ENCODE measurements at places on chromosomes 16 and 17. TPM values are rescaled to one million over a fixed set of nuclear protein-coding genes. Genes with fewer than 3 reads are reported as not detected.

GRCh38 chr17:82495844-82496528, 23.5 kb upstream of the FOXK2 start:
- H3K4me3 ChIP-seq = peak overlapping the region; percentile 60
- H3K27ac ChIP-seq = peak overlapping the region; percentile 84
- no peaks in the 10 kb centered on the region for H3K27me3 ChIP-seq
- H3K4me1 ChIP-seq = peaks cover 5% of the 10 kb centered on the region
- no peak for DNase-seq

- peak; percentile 90 for DNase-seq
- H3K27me3 ChIP-seq = peaks cover 34% of the 10 kb centered on the region
- H3K4me1 ChIP-seq = peaks cover 38% of the 10 kb centered on the region
- no peaks in the 10 kb centered on the region for H3K36me3 ChIP-seq
Observed at GRCh38 chr17:28384281-28385036, 13.0 kb downstream of the SARM1 start.

- DNase-seq = no peak
- no peaks in the 10 kb centered on the region for H3K27me3 ChIP-seq
- H3K27ac ChIP-seq = peak overlapping the region; percentile 7
- no peak overlapping the region for H3K4me3 ChIP-seq
Observed at GRCh38 chr16:81493755-81494433, 49.3 kb downstream of the CMIP start.

GRCh38 chr16:67029254-67030096, 526 bp downstream of the CBFB start:
- DNase-seq = peak; percentile 70
- no peaks in the 10 kb centered on the region for H3K27me3 ChIP-seq
- H3K36me3 ChIP-seq = no peaks in the 10 kb centered on the region

KRTAP16-1 gene
- not detected for total RNA-seq

CCDC40 gene
- total RNA-seq = 8.0 TPM

Data from left lung (tissue), 14 donors.